ENCODE measurements at places on chromosomes 2 and 18.

GRCh38 chr18:63309422-63309821 is 10.1 kb downstream of the BCL2 start:
- DNase-seq = no peak

DNA sequence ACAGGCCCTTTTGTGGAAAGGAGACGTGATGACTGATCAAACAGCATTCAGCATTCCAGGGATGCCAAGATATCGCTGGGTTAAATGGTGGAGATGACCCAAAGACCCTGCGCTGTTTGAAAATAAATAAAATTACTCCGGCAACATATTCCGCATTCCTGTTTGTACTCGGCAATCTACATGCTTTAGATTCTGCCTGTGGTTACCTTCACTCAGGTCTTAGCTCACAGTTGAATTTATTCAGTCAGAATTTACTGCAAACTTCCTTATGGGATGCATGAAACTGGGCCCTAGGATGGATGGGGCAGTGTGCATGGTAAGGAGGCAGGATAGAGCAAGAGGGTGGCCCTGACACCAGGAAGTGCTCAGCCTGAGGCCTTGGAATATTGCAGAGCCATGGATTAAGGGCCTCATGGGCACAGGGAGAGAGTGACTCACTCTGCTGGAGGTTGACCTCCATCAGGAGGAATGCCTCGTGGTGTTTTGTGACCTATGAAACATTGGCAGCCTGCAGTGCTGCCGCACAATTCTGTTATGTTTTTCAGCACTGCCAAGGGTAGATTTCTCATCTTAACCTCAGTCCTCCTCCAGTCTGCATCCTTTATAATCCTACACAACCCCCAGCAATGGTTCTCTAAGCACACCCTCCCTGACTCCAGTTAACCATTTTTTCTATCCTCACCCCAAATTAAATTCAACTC is 321.4 kb downstream of the IRS1 start:
- peak; percentile 96 for DNase-seq

DNA sequence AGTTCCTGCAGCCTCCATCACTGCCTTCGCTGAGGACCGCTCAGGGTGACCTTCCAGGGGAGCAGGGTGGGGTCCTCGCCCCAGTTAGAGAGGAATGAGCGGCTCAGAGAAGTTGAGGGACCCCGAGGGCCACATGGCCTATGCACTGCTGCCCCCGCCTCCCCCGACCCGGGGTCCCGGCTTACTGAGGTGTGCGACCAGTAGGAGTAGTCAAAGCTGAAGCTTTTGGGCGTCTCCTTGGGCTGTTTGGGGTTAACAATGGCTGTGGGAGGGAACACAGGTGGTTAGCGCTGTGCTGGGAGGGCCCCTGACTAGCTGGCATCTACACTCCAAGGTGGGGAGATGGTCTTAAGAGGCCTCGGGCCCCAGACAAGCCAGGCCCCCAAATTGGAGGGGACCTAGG is 31.0 kb downstream of the KIF1A start:
- DNase-seq = no peak

GRCh38 chr18:49169037-49169521 is 218.3 kb upstream of the SMAD7 start:
- DNase-seq = no peak

- no peak for DNase-seq
Measured at GRCh38 chr2:68992933-68993332, 18.5 kb downstream of the GKN1 start.

- peak; percentile 22 for DNase-seq
Measured at GRCh38 chr2:178163395-178163794, 30.9 kb upstream of the OSBPL6 start.

DNA sequence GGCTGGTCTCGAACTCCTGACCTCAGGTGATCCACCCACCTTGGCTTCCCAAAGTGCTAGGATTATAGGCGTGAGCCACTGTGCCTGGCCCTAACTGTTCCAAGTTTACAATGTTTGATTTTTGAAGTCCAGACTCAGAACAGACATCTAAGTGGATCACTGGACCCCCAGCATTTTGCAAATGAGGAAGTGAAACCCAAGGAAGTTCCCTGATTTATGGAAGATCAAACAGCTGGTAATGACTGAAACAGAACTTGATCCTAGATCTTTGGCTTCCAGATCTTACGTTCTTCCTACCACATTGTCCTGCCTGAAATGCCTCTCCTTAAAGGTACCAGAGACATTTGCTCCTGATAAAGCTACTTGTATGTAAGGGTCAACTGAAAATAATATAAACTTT is 58.3 kb upstream of the NCOA1 start:
- no peak for DNase-seq

GRCh38 chr2:127185093-127185492 is 35.0 kb downstream of the CYP27C1 start:
- no peak for DNase-seq

- no peak for DNase-seq
Measured at GRCh38 chr18:24187689-24188088, 48.8 kb downstream of the CABYR start.

All from fibroblast of mammary gland (primary cell).